ENCODE measurements at places on chromosomes 3 and 15. TPM values are rescaled to one million over a fixed set of nuclear protein-coding genes. Genes with fewer than 3 reads are reported as not detected.

Gene MCF2L2
- 0.61 TPM for total RNA-seq

Gene NMNAT3
- total RNA-seq = 21.2 TPM

Gene CORO2B
- total RNA-seq = 29.9 TPM

Gene ARRDC4
- 18.6 TPM for total RNA-seq

Gene MEGF11
- total RNA-seq = 0.20 TPM

Gene COX17
- 24.0 TPM for total RNA-seq

Gene C2CD4A
- not detected for total RNA-seq

- no peaks in the 10 kb centered on the region for H3K36me3 ChIP-seq
- H3K4me3 ChIP-seq = no peak overlapping the region
- DNase-seq = peak; percentile 8
- H3K27me3 ChIP-seq = no peaks in the 10 kb centered on the region
Observed at GRCh38 chr15:68311859-68312557, 34.5 kb downstream of the FEM1B start.

DNA sequence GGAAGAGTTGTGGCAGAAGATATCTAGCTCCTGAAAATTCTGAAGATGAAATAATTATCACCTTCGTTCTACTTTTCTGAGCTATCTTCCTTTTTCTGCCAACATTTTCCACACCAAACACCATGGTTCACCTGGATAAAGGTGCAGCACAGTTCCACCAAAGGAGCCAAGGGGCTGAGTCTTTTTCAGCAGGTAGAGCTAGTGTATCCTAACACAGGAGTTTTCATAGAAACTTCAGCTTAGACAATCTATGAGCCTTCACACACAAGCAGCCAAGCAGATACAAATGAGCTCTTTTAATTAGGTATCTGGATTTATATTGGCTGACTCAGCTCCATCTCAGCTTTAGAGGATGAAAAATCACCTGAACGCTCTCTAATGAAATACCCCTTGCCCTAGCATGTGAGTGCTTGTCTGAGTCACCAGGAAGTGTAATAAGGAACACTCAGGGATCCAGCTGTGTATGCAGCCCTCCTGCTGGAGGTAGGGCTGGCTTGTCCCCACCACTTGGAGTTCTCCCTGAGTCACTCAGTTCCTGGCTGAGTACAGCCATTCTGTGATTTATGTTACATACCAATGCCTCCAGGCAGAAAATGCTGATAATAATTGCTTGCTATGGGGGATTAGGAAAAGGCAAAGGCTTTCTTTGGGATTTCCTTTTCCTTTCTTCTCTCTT lies 385.7 kb downstream of the LSAMP start:
- DNase-seq = no peak
- no peaks in the 10 kb centered on the region for H3K4me1 ChIP-seq
- H3K36me3 ChIP-seq = no peaks in the 10 kb centered on the region
- H3K4me3 ChIP-seq = no peak overlapping the region

GRCh38 chr3:135911110-135911509 lies 54.4 kb upstream of the PPP2R3A start:
- H3K4me1 ChIP-seq = no peaks in the 10 kb centered on the region
- no peaks in the 10 kb centered on the region for H3K36me3 ChIP-seq
- no peak for DNase-seq
- H3K27ac ChIP-seq = no peak overlapping the region
- H3K27me3 ChIP-seq = no peaks in the 10 kb centered on the region
- no peak overlapping the region for H3K4me3 ChIP-seq

GRCh38 chr15:51341366-51342226 lies at the start of gene GLDN:
Gene GLDN (plus strand): TSS chr15:51341655. CDS start chr15:51341685, 30 bp downstream.
- no peak for DNase-seq
- H3K27ac ChIP-seq = no peak within 1 kb of the TSS
- no peaks in the 10 kb centered on the region for H3K36me3 ChIP-seq
- H3K27me3 ChIP-seq = no peaks in the 10 kb centered on the region
- peaks cover 3% of the 10 kb centered on the region for H3K4me1 ChIP-seq
- no peak within 1 kb of the TSS for H3K4me3 ChIP-seq

DNA sequence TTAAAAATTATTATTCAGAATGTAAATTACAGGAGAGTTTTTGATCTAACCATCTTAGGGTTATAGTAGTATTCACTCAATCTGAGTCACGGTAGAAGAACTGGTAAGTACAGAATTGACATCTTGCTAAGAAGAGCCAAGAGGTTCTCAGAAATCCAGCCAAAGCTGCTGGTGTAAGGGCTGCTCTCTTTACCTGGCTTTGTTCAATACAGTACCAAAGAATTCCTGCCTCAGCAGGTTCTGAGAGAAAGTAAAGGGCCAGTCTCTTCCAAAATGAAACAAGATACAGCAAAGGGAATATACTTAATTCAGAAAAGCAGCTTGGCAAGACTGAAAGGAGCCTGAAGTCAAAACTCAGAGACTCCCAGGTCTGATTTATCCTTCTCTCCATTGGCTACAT lies 193.1 kb downstream of the TNIK start:
- no peak overlapping the region for H3K4me3 ChIP-seq
- no peaks in the 10 kb centered on the region for H3K27me3 ChIP-seq
- no peaks in the 10 kb centered on the region for H3K36me3 ChIP-seq
- H3K4me1 ChIP-seq = no peaks in the 10 kb centered on the region

DNA sequence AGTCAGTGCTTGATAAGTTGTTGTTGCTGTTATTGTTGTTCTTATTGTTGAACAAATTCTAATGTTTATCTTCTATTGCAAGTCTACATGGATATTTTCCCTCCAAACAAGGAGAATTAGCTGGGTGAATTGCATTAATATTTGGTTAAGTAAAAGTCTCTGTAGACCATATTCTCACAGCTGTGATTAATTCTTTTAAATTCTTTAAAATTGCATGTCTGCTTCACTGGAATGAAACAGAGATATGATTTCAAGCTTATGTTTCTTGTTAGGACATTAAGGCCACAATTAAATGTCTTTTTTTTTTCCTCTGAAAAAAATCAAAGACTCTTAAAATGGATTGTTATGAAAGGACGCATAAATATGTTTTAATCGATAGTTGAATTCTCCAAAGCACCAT lies 153.4 kb downstream of the EBLN2 start:
- no peaks in the 10 kb centered on the region for H3K36me3 ChIP-seq
- no peaks in the 10 kb centered on the region for H3K27me3 ChIP-seq
- H3K4me3 ChIP-seq = no peak overlapping the region
- DNase-seq = no peak

GRCh38 chr3:51173518-51174271 lies 211.4 kb upstream of the MANF start:
- no peaks in the 10 kb centered on the region for H3K36me3 ChIP-seq
- H3K27me3 ChIP-seq = no peaks in the 10 kb centered on the region
- no peak for DNase-seq
- no peaks in the 10 kb centered on the region for H3K4me1 ChIP-seq

DNA sequence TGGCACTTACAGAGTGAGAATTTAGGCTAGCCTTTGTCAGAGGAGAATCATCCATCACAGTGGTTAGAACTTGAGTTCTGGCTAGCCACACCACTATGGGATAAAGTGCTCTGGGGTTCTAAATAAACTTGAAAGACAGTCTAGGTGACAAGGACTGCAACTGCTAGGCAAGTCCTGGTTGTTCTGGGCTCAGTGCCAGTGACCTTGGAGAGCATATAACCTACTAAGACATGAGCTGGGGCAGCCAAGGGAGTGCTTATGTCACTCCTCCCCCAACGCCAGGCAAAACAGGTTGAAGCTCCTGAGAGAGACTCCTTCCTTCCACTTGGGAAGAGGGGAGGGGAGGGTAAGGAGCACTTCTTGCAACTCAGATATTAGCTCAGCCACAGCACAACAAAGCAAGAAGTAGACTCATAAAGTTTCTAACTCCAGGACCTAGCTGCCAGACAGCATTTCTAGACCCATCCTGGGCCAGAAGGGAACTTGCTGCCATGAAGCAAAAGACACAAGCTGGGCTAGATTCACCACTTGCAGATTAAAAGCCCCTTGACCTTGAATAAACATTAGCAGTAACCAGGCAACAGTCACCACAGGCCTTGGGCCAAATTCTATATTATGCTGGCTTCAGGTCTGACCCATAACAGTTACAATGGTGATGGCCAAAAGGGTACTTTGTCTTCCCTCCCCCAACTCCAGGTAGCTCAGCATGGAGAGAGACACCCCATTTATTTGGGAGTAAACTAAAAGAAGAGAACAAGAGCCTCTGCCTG lies 963.7 kb downstream of the PLOD2 start:
- DNase-seq = no peak
- no peaks in the 10 kb centered on the region for H3K27me3 ChIP-seq

DNA sequence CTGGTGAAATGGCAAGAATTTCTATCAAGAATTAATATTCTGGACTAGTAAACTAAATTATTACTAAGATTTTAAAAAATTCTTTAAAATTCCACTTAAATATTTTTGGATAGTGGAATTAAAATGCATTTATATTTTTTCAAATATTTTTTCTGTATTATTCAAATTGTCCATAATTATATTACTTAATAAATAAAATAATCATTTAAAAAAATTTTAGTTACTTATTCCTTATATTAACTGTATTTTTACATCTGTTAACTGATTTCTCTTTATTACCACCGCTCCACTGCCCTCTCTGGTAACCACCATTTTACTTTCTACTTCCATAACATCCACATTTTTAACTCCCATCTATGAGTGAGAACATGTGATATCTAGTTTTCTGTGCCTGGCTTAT lies 828.4 kb downstream of the VGLL3 start:
- H3K4me1 ChIP-seq = no peaks in the 10 kb centered on the region
- H3K27me3 ChIP-seq = no peaks in the 10 kb centered on the region
- no peak overlapping the region for H3K27ac ChIP-seq
- DNase-seq = no peak
- H3K36me3 ChIP-seq = no peaks in the 10 kb centered on the region

DNA sequence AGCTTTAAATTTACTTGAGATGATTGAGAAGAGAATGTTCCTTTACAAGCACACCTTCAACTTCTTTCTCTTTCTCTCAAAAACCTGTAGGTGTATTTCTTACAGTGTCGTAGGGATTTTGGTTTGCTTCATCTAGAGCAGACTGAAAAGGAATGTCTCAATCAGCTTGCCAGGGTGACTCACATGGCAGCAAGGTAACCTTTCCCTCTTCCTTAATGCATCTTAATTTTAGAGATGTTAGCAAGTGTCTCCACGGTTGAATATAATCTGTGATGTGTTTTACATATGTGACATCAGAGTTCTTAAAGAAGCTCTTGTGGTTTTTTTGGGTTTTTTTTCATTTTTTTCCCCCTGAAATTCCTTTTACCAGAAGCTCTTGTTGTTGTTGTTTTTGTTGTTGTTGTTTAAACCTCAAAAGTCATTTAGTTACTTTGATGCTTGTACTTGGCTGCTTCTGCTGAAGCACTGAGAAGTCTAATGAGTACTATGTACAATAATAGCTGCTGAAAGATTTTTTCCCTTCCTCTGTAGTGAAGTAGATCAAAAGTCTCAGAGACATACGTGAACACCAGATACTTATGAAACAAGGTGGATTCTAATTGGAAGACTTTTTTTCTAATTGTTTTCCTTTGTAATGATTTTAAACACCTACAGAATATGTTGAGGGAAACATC lies 83.1 kb downstream of the RETNLB start:
- no peak for DNase-seq
- no peak overlapping the region for H3K27ac ChIP-seq
- no peak overlapping the region for H3K4me3 ChIP-seq

- H3K27ac ChIP-seq = no peak overlapping the region
- H3K36me3 ChIP-seq = no peaks in the 10 kb centered on the region
- peaks cover 7% of the 10 kb centered on the region for H3K4me1 ChIP-seq
Observed at GRCh38 chr3:13475871-13476590, 4.1 kb upstream of the HDAC11 start.

DNA sequence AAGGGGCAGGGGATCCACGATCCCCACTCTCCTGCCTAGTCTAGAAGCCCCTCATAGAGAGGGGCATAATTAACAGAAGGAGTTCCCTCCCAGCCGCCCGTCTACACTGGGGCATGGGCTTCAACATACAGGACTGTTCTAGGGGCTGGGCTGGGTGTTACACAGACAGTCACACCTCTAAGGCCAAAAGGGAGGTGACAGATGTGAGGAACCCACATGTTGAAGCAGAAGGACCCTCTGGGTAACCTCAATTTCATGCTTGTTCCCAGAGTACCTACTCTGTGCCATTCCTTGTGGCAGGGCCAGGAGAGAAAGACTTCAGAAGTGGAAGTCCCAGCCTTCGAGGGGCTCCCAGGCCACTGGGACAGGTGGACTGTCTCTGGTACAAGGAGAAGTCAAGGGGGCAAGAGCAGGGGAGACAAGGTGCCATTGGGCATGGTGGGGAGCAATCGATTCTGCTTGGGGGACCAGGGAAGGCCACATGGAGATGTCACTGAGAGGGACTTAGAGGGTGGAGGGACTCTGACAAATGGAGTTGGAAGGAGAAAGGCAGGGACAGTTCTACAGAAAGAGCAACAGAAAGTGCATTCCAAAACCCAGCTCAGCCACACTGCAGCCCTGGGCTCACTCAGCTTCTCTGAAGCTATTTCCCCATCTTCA lies 71.3 kb downstream of the CPN2 start:
- DNase-seq = no peak
- H3K4me3 ChIP-seq = no peak overlapping the region
- no peaks in the 10 kb centered on the region for H3K27me3 ChIP-seq
- H3K36me3 ChIP-seq = no peaks in the 10 kb centered on the region

- H3K4me3 ChIP-seq = no peak overlapping the region
- no peaks in the 10 kb centered on the region for H3K36me3 ChIP-seq
- no peak overlapping the region for H3K27ac ChIP-seq
- peaks cover 6% of the 10 kb centered on the region for H3K4me1 ChIP-seq
- no peaks in the 10 kb centered on the region for H3K27me3 ChIP-seq
Observed at GRCh38 chr3:56928379-56929068, 126.8 kb upstream of the ARHGEF3 start.

GRCh38 chr3:64548200-64548889 lies 139.5 kb downstream of the ADAMTS9 start:
- peak overlapping the region; percentile 59 for H3K27ac ChIP-seq
- H3K4me3 ChIP-seq = no peak overlapping the region
- H3K27me3 ChIP-seq = no peaks in the 10 kb centered on the region
- H3K36me3 ChIP-seq = no peaks in the 10 kb centered on the region
- H3K4me1 ChIP-seq = peaks cover 8% of the 10 kb centered on the region

GRCh38 chr3:129257609-129258008 lies 8.2 kb downstream of the COPG1 start:
- H3K4me3 ChIP-seq = no peak overlapping the region
- H3K4me1 ChIP-seq = no peaks in the 10 kb centered on the region
- H3K27ac ChIP-seq = no peak overlapping the region
- no peaks in the 10 kb centered on the region for H3K36me3 ChIP-seq
- no peak for DNase-seq

DNA sequence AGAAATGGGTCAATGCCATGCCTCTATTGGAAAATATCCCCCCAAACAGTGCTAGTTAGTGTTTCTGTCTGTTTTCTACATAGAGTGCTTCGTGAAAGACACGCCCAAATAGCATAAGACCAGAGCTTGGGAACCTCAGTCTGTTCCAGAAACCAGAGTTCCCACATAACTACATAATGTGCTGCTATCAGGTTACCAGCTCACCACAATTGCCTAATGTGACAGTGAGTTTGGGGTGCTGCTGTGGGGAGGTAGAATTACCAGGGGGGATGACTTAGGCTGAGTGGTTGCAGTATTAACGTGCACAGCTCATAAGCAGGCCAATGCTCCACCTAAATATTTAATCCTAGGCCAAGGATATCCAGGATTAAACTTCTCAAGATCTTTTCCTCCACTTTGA lies 39.2 kb downstream of the DUT start:
- H3K36me3 ChIP-seq = no peaks in the 10 kb centered on the region
- no peaks in the 10 kb centered on the region for H3K27me3 ChIP-seq
